NCI-H1694 treated with DMSO at 0.1 percent for 48 hours (cell line): ENCODE measurements at places on chromosomes 4 and X.

- no peak for DNase-seq
Measured at GRCh38 chr4:169014586-169014985, 4.5 kb upstream of the CBR4 start.

DNA sequence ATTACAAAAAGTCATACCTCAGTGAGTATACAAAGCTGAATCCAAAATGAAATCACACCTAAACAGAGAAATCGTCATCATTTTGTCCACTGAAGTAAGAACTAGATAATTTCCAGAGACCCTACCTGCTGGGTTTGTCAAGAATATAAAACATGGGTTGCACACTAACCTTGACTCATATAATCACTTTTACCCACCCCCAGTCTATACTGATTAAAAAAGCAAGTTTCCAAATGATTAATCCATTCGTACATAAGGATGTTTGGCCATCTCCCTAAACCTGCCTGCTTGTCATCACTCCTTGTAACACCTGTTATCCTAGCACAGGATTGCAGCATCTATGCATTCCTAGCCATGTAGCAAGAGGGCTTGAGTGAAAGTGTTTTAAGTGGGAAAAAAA lies 4.7 kb downstream of the RAP2C start:
- no peak for DNase-seq

DNA sequence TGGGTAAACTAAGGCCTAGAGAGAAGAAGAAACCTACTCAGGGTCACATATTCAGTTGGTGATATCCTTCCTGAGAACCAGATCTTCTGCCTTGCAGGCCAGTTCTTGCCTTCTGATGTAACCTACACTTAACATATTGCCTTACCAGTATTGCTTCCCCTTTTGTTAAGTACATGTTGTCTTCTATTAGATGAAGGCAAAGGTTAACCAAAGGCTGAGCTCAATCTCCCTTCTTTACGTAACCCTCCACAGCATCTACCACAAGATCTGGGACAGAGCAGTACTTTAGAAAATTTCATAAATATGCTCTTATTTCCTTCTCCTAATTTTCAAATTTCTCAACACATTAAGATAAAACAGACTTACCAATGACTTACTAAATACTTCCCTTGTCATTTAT lies 474.4 kb downstream of the SH2D1A start:
- DNase-seq: no peak

- no peak for DNase-seq
Measured at GRCh38 chrX:154516656-154517100, 646 bp upstream of the FAM3A start.

DNA sequence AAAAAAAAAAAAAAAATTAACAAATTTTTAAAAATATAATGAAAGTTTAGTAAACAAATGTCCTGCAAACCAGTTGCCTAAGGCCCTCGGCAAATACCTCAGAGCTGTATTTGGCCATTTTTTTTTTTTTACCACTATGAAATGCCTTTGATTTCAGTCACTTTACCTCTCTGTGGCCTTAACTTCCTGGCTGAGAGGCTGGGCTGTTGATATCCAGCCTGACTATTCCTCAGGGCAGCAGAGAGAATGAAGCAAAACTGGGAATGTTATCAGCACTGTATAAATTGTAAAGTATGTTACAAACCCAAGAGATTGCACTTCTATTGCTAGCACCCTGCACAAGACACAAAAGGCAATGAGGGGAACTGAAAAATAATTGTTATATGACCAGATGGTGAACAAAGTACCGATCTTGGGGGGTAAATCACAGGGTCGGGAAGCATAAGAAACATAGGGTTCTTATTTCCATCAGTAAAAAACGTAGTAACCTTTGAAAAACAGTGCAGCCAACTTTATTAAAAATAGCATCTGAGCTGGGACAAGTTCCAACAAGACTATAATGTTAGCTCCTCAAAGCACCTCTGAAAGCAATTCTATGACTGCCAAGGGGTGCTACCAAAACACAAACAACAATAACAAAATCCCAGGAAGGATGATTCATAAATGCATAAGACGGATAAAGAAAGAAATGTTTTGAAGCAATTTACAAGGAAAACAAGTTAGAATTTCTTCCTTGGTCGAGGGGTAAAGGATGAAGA lies 18.1 kb downstream of the USP46 start:
- no peak for DNase-seq

DNA sequence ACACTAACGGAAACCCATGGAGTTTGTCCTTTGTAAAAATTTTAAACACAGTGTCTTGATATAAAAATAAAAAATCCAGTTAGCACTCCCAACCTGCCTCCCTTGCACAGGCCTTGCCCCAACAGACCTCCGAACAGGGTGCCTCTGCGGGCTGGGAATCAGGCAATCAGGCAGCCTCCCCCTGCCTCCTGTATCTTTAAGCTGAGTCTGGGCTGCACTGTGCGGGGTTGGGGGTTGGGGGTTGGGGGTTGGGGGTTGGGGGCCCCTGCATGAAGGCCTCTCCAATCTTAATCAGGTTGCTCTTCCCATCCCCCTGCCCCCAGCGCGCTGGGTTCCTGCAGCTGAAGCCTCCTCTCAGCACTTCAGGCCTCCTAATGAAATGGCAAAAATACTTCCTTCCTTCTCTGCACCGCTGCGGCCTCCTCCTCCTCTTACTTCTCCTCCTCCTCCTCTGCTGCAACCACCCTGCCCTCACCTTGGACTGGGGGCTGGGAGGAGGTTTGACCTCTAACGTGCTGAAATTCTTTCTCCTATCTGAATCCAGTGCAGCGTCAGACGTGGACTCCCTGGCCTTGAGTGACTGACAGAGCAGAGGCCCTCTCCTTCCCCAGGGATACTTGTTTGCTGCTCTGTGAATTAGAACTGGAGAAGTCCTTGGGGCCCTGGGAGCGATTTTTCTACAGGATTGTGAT lies 26.6 kb downstream of the NLGN3 start:
- DNase-seq: no peak

DNA sequence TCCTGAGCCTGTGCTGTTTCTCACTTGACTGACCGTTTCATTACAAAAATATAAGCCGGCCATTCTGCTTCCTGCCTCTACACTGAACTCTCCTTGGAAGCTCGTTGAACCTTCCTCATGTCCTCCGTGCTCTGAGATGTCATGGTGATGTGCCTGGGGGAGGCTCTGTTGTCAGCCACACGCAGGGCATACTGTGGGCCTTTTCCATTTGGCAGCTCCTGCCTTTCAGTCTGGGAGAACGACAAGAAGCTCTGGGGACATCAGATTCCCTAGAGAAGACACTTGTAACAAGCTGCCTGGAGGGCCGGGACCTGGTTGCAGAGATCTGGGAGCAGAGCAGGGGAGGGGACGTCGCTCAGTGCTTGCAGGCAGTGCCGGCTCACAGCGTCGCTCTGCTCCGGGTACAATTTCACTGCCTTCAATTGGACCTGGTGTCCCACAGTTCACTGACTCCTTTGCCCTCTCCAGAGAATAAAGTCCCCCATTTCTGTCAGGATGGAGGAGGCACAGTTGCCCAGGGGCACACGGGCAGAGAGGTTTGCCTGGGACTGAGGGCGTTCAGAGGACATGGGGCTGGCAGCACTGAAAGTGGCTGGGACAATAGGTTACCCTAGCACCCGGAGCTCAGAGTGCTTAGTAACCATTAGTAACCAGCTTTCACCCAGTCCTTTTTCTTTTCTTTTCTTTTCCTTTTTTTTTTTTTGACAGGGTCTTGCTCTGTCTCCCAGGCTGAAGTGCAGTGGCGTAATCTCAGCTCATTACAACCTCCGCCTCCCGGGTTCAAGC lies 19.1 kb upstream of the MECP2 start:
- no peak for DNase-seq

DNA sequence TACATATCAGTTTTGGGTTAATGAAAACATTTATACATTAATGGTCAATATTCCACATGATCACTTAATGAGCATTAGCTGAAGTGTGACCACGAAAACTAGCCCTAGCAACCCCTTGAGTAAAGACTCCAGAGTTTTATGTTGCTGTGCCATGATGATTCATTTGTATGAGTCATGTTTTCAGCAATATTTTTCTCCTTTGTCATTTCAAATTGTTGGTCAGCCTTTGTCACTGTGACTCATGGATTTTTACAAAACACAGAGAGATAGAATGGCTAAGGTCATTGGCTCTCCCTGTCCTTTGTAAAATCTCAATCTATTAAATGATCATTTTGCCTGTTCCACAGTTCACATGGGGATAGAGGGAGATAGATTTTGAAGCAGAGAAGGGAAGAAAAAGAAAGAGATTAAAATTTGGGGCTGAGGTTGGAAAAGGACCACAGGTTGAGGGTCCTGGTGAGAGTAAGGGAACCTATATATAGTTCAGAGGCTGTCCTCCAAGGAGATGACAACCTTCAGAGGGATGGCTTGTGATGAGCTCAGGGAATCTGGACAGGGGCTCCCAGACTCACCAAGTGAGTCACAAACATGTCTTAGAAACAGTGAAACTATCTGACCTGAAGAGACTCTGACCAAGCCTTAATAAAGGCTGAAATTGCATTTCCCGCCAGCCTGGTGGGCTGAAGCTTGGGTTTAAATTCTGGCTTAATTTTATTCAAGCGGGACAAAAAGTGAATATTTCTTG lies 25.6 kb downstream of the NR0B1 start:
- no peak for DNase-seq

DNA sequence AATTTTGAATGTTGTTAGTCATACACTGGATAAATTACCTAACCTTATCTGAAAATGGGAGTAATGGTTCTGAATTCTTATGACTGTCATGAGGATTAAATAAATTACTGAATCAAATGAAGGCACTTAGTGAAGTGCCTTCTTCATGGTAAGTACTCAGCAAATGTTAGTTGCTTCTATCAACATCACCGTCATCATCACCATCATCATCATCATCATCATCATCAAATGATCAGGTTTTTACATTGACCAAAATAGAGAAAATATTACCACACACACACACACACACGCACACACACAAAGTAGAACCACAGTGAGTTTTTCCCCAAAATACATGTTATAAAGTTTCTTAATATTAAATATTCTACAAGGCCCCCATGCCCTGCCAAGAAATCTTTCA lies 368.3 kb upstream of the FGF13 start:
- DNase-seq: no peak

- no peak for DNase-seq
Measured at GRCh38 chrX:3950373-3950772, 236.9 kb upstream of the PRKX start.

- no peak for DNase-seq
Measured at GRCh38 chr4:86367577-86367976, 7.7 kb upstream of the MAPK10 start.

GRCh38 chr4:24369507-24370029 lies 214.8 kb downstream of the DHX15 start:
- no peak for DNase-seq

- DNase-seq: no peak
Measured at GRCh38 chr4:2043396-2044118, 15.6 kb upstream of the NAT8L start.

DNA sequence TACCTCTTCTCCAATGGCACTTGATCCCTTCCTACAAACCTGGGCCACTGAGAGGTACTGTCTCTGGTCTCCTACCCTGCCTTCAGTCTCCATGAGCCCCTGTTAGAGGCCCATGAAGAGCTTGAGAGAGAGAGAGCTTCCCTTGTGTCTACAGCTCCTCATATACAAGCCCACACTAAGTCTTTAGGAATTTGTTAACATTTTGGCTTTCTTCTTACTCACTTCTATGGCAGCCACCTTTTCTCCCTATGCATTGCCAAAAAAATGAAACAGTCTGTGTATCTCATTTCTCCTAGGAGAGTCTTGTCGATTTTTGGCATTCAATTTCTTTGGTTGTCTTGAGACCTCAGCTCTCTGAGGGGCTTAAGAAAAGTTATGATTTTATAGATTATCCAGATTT lies 90.9 kb upstream of the LNX1 start:
- DNase-seq: no peak

DNA sequence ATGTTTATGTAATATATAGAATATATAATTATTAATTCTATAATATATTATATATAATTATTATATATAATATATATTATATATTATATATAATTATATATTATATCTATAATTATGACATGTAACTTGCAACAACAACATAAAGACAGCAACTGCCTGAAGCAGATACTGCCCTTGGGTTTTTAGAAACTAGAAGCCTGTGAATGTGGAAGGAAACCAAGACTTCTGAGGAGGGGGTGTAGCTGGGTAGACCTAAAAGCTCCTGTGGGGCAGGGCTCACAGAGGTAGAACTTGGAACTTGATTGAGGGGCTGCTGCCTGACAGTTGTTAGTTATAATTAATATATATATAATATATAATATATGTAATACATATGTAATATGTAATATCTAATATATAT lies 167.2 kb upstream of the SLIT2 start:
- DNase-seq: no peak

GRCh38 chrX:40953369-40953768 lies 131.9 kb upstream of the USP9X start:
- no peak for DNase-seq

GRCh38 chrX:101708163-101708562 lies 48.5 kb upstream of the ARMCX2 start:
- DNase-seq: no peak

DNA sequence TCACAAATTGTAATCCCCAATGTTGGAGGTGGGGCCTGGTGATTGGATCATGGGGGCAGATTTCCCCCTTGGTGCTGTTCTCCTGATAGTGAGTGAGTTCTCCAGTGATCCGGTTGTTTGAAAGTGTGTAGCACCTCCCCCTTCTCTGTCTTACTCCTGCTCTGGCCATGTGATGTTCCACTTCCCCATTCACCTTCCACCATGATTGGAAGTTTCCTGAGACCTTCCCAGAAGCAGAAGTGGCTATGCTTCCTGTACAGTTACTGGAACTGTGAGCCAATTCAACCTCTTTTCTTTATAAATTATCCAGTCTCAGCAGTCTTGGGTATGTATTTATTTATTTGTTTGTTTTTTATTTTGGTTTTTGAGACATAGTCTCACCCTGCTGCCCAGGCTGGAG lies 143.2 kb downstream of the CPE start:
- no peak for DNase-seq

DNA sequence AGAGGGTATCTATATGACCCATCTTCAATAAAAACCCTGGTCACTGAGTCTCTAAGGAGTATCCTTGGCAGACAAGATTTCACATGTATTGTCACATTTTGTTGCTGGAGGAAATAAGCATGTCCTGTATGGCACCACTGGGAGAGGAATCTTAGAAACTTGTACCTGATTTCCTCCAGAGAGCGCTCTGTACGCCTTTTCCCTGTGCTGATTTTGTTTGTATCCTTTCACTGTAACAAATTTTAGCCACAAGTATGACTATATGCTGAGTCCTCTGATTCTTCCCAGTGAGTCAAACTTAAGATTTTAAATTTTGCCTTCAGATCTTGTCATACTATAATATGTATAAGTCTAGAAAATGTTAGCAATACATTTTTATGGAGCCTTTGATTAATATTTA lies 102.8 kb downstream of the ITIH6 start:
- DNase-seq: no peak

GRCh38 chrX:87626996-87627395 lies 109.4 kb downstream of the KLHL4 start:
- DNase-seq: no peak

DNA sequence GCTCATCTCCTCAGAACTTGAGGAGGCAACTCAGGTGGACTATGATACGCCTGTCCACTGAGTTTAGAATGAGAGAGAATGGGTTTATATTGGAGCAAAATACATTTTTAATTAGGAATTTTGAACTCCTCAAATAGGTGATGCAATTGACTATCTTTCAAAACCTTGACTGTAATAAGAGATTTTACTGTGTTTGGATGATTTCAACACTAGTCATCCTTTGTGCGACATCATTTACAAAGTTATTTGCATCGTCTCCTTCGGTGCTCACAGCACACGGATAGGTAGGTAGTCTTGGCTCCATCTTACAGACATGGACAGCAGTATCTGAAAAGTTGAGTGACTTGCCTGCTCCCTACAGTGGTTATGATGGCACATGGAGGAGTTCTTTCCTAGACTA lies 67.0 kb downstream of the AASDH start:
- DNase-seq: no peak

GRCh38 chr4:159366966-159367780 lies 264.3 kb downstream of the RAPGEF2 start:
- no peak for DNase-seq
